ENCODE measurements at places on chromosomes 6 and 20.

GRCh38 chr6:4018924-4019236, 60.1 kb downstream of the FAM217A start:
- DNase-seq: no peak

DNA sequence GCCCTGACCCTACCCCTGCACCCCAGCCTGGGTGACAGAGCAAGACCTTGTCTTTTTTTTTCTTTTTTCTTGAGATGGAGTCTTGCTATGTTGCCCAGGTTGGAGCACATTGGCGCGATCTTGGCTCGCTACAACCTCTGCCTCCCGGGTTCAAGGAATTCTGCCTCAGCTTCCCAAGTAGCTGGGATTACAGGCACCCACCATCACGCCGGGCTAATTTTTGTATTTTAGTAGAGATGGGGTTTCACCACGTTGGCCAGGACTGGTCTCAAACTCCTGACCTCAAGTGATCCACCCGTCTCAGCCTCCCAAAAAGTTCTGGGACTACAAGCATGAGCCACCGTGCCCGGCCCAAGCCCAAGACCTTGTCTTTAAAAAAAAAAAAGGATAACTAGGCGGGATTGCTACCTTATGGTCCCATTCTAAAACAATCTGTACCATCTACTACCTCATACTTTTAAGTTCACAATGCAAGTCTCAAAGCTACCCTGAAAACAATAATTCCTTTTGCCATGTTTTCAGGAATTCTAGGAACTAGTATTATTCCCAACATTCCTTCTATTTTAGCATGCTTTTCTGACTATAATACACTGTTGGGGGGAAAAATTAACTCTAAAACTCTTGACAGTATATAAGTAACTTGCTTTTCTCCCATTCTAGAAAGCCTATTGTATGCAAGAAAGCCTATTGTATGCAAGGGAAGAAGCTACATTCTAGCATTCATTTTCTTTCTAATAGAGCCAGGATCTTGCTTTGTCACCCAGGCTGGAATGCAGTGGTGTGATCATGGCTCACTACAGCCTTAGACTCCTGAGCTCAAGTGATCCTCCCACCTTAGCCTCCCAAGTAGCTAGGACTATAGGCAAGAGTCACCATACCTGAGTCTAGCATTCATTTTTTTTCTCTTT, 6.6 kb downstream of the TUBB start:
- no peak for DNase-seq

- DNase-seq: peak; percentile 46
Observed at GRCh38 chr20:63955281-63955826, 862 bp downstream of the UCKL1 start.

- no peak for DNase-seq
Observed at GRCh38 chr20:60507087-60507694, 549.0 kb downstream of the CDH26 start.

DNA sequence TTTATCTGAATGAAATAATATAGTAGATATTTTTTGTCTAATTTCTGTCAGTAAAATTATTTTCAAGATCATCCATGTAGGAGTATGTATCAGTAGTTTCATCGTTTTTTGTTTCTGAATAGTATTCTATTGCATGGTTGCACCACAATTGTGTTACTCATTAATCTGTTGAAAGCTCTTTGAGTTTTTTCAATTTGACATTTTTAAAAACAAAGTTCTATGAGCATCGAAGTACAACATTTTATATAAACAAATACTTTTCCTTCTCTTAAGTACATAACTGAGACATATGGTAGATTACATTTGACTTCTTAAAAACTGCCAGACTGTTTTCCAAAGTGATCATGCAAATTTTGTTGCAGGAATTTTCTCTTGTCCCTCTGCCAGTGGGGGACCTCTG, 1113.1 kb upstream of the CITED2 start:
- no peak for DNase-seq

DNA sequence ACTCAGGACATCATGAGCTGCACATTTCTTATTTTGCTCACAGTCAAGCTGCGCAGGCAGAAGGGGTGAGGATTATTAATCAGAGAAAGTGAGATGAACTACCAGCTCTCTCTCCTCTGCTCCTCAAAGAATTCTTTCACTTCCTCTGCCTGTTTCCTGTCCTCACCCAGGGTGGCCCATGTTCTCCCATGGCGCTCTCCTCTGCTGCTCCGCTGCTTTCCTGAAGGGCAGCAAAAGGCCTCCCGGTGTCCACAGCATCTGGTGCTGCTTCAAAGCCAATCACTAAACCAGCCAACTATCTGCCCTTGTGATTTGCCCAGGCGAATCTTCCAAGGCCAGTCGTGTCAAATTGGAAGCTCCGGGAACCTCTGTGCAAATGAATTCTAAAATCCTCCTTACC, 324.2 kb downstream of the TPBG start:
- no peak for DNase-seq

DNA sequence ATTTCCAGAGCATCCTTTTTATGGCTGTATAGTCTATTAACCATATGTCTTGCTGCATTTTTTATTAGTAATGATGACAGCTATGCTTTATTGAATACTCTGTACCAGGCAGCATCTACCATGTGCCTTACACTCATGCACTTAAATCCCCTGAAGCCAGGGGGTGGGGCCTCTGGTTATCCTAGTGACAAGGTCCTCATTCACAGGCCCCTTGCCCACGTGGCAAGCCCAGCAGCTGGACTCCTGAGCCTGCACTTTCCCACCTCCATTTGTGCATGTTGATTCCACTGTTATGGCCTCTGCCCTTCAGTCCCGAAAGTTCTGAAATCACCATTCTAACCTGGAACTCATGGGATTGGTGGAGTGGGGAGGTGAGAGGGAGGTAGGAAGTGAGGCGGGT, 22.3 kb downstream of the ACTR5 start:
- no peak for DNase-seq

- no peak for DNase-seq
Observed at GRCh38 chr20:62898093-62898964, 28.0 kb downstream of the DIDO1 start.

DNA sequence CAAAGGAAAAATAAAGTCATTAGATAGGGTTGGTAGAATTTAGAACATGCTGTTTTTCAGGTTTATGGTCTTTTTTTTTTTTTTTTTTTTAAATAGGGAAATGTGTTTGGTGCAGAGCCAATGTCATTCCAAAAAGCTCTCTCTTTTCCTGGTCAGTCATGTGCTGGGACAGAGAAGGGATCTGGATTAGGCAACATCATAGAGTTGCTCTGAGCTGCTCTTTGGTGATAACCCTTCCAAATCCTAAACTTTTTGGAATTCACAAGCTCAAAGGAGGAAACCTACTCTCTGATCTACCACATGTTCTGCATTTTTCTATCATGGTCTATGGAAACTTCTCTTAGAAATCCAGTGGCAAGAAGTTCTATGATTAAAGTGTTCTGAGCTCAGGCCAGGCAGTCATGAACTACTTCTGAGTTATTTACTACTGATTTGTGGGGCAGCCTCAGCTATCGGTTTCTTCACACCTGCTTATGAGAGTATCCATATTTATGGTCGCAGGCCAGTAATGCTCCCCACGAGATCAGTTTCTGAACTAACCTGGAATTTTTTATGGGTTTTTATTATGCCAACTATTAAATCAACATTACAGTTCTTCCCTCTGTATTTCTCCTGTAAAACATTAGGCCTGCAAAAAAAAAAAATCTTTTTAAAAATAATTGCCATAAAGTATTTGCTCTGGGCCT, 4.8 kb downstream of the EDN1 start:
- DNase-seq: no peak

GRCh38 chr6:15773806-15774410, 111.1 kb upstream of the DTNBP1 start:
- DNase-seq: no peak

- DNase-seq: no peak
Observed at GRCh38 chr6:78253618-78254017, 600.8 kb downstream of the MEI4 start.

GRCh38 chr6:165218829-165219228, 90.6 kb downstream of the C6orf118 start:
- DNase-seq: no peak

DNA sequence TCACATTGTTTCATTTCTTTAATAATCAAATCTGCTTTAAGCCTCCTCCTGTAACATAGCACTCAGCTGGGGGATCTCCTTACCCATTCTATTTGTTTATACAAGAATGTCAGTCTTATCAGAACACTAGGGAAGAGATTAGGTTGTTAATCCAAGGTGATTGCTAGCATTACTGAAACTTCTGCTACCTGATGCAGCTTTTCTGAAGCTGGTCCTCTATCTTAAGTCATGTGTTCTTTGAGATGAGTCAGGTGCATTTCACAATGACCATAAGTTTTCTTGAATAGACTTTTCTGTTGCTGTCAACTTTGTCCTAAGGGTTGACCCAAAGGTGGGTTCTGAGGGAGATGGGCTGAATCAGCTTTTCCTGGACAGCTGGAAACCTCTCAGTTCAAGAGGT, 60.7 kb upstream of the SYNCRIP start:
- no peak for DNase-seq

GRCh38 chr20:40930561-40930960, 98.1 kb upstream of the TOP1 start:
- no peak for DNase-seq

GRCh38 chr6:40962241-40962640, 76.8 kb downstream of the UNC5CL start:
- DNase-seq: no peak

GRCh38 chr6:169984181-169985120, 233.0 kb downstream of the ERMARD start:
- no peak for DNase-seq

DNA sequence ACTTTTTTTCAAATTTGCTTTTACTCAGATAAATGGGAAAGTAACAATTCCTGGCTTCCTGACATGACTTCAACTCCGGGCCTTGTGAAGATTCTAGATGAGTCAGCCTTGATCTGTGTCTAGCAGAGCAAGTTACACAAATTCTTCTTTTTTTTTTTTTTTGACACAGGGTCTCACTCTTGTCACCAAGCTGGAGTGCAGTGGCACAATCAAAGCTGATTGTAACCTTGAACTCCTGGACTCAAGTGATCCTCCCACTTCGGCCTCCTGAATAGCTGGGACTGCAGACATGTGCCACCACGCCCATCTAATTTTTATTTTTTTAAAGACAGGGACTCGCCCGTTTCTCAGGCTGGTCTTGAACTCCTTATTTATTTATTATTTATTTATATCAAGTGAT, 7.3 kb upstream of the ARHGAP18 start:
- DNase-seq: no peak

- no peak for DNase-seq
Observed at GRCh38 chr20:50214226-50215024, 23.8 kb downstream of the CEBPB start.

DNA sequence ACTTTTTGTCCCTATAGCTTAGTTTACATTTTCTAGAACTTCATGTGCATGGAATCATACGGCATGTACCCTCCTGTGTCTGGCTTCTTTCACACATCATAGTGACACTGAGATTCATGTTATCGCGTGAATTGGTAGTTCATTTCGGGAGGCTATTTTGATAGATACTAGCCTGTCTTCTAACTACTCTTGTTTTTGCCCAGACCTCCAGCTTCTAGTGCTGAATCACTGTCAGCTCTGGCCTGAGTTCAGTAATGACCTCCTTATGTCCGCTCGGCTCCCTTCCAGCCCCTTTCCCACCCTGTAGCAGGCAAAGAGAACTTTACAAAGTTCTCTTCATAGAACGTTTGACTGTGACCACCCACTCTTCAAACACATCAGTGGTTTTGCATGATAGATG, 14.1 kb downstream of the MYBL2 start:
- no peak for DNase-seq

GRCh38 chr6:38216451-38216850, 396.9 kb downstream of the ZFAND3 start:
- DNase-seq: no peak

GRCh38 chr20:540391-541201, 3.0 kb downstream of the CSNK2A1 start:
- DNase-seq: no peak

DNA sequence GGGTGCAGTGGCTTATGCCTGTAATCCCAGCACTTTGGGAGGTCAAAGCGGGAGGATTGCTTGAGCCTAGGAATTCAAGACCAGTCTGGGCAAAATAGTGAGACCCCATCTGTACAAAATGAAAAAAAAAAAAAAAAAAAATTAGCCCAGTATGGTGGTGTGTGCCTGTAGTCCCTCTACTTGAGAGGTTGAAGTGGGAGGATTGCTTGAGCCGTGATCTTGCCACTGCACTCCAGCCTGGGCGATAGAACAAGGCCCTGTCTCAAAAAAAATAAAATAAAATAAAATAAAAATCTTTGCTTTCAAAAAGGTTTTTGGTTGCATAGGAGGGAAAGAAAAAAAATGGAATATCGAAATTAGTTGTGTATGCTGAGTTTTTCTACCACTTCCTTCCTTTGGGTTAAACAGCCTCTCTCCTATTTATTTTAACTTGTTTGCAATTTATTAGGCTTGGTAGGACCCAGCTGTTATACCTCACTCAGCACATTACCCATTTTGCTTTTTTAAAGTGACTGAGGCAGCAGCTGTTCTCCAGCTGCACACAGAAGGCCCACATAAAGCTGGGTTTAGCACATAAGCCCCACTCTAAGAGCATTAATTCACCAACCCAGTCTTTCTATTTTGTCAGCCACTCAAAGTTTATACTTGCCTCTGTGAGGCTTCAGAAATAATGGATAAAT, 152.3 kb downstream of the ZFAND3 start:
- DNase-seq: no peak

GRCh38 chr6:515267-515666, 123.7 kb downstream of the IRF4 start:
- no peak for DNase-seq

DNA sequence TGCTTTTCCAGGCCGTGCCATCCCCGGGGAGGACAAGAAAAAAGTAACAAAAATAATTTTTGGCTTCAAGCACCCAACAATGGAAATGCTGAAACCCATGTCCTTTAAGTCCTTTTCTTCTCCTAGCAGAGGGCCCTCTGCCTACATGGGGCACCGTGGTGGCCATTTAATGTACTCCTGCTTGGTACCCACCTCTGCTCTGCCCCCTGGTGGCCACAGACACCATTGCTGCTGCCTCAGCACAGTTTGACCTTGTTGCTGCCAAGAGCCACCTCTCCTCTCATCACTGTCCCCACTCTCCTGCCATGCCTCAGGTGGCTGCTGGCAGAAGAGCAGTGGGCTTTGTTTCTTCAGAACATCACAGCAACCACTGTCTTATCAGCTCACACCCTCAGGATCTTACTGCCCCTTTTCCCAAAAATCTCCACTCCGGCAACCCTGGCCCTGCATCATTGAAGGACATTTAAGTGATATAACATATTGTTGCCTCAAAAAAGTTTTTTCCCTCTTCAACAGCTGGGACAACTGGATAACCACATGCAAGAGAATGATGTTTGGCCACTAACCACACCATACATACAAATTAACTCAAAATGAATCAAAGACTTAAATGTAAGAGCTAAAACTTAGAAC, 12.9 kb upstream of the ARMC2 start:
- peak; percentile 89 for DNase-seq

DNA sequence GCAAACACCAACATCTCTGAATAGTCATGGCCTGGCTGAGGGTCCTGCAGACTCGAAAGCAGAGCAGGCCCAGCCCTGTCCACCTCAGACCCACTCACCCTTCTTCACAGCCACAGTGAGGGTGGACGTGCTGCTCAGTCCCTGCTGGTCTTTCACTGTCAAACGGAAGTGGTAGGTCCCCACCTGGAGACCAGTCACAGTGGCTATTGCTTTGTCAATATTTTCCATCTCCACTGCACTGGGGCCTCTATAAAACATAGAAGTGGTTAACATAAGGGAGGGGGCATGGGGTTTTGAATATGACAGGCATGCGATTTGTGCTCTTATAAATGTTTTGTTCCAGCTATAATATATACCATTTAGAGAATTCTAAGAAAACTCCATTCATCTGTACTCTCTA, 73.9 kb downstream of the ALDH5A1 start:
- DNase-seq: no peak

GRCh38 chr6:7719364-7719850, 6.5 kb upstream of the BMP6 start:
- DNase-seq: no peak

Data from midbrain (tissue), 1 donor.